ENCODE measurements at places on chromosomes 11 and 22.

GRCh38 chr11:74780248-74781005 lies 31.8 kb downstream of the RNF169 start:
- no peak for DNase-seq

DNA sequence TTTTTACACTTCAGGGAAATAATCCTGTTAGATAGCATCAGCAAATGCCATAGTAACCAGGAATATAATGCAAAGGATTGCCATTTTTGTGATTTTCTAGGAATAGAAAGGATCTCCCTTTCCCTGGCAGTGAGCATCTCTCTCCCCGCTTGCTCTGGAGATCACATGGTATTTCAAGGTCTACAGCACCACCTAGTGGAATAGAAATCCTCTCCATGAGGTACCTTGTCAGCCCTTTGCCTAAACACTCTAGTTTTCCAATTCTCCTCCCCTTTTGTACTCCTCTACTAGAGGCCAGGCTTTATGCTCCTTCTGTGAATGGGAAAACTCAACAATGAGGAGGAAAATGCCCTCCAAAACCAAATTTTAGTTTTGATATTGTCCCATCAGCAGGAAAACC lies 78.4 kb downstream of the XRRA1 start:
- no peak for DNase-seq

GRCh38 chr22:44892243-44892642 lies 117.6 kb downstream of the PHF21B start:
- DNase-seq = no peak

GRCh38 chr11:82902880-82903279 lies 1.3 kb downstream of the DDIAS start:
- no peak for DNase-seq

DNA sequence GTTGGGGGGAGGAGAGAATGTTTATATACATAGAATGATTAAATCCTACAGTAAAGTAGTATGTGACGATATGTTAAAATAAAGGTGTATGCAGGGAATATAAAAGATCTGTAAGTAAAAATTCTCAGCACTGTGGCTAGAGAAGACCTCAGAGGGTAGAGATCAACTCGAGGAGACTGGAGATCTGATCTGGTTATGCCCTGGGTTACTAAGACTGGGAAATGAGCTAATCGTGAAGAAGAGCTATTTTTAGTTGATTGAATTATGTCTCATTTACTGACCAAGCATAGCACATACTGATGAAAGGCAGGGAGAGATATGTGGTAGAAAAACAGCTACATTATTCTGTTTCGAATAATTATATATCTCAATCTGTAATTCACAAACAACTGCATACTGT lies 42.8 kb upstream of the ALKBH3 start:
- no peak for DNase-seq

DNA sequence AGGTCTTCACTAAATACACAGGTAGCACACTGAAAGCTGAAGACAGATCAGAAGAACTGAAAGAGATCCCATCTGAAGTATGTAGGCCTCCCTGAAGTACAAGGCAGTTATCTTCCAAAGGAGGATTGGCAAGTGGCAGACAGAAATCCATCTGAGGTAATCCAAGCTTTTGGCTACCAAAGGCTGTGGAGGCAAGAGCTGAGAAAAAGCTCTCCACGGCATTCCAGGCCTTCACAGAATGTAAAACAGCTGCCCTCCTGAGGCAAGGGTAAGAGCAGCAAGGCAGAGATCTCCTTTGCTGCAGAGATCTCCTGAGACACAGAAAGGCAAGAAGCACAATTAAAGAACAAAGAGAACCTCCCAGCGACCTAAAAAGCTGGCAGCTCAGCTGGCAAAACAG lies 19.1 kb downstream of the PIK3C2A start:
- DNase-seq = no peak

- no peak for DNase-seq
Measured at GRCh38 chr11:115580416-115580815, 76.2 kb upstream of the CADM1 start.

GRCh38 chr11:124085997-124086846 lies 29.0 kb upstream of the VWA5A start:
- no peak for DNase-seq

GRCh38 chr11:111045874-111046273 lies 199.7 kb upstream of the POU2AF2 start:
- no peak for DNase-seq

DNA sequence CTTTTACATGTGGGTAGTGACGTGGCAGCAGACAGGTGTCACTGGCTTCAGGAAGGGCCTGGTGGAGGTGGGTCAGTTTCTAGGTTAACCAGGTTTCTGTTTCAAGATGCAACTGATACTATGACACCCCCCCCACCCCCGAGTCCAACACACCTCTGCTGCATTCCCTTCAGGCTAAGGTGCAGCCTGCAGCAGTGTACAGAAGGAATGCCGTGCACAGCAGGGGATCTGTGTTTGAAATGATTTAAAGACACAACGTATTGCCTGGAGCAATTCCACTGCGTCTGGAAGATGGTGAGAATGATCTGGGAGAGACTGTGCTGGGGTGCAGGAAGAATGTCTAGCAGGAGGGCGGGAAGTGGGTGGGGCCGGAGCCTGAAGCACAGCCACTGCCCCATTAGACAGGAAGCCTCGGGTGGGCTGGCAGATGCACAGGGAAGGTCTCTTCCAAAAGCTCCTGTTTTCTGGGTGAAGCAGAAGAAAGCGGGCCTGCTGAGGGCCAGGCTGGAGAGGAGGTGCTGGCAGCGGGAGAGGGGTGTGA lies 11.9 kb upstream of the TESMIN start:
- no peak for DNase-seq

DNA sequence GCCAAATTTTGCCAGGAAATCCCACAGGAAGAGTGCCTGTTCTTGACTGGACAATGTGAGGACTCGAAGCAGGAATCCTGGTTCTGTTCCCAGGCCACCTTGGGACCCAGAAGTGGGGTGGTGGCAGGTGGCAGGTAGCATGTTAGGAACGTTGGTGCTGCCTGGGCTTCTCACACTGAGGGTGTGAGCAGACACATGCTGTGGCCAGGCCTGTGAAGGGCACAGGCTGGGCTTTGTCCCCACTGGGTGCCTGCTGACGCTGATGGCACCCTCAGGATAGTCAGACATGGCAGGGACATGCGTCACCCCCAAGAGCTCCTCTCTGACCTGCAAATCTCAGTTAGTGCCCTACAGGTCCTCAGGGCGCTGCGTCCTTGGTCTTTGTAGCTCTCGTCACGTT lies 21.1 kb upstream of the NECTIN1 start:
- DNase-seq = no peak

GRCh38 chr11:123181075-123181474 lies 14.0 kb downstream of the CLMP start:
- DNase-seq = no peak

DNA sequence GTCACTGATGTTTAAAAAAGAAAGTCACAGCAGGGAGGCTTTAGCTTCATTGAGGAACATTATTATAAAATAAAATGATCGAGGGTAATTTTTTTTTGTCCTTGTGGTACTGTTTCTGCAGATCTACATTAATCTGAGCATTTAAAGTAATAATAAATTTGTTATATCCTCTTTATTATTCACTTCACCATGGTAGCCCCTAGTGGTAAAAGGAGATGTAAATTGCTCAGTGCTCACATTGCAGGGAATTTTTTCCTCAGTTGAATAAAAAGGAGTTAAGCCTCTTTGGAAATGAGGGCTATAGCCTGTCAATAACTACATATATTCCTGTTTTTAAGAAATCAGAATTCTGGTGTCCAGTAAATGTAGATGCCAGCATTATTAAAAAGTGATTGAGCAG lies 99.7 kb upstream of the VPREB1 start:
- no peak for DNase-seq

DNA sequence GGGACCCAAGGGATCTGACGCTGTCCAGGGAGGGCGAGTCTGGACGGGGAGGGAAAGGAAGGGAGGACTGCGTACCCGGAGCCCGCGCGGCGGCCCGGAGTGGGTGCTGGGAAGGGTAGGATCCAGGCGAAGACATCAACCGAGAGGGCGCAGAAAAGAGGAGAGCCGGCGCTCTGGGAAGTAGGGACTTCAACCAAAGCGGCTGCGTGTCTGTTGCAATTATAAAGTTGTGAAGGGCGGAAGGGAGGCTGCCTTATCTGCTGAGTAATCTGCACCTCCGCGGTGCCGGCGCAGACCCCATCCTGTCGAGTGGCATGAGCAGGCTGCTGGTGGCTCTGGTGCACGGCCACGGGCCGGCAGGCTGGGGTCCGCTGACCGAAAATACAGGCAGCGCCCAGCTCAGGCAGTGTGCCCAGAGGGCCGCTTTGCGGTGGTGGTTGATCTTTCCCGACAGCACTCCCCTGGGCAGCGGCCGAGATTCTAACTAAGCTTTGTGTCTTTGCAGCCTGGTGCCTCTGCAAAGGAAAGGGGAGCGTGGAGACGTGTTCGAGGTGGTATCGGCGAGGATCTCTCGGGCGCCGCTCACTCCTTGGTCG lies 978 bp downstream of the C11orf87 start:
- DNase-seq = no peak

DNA sequence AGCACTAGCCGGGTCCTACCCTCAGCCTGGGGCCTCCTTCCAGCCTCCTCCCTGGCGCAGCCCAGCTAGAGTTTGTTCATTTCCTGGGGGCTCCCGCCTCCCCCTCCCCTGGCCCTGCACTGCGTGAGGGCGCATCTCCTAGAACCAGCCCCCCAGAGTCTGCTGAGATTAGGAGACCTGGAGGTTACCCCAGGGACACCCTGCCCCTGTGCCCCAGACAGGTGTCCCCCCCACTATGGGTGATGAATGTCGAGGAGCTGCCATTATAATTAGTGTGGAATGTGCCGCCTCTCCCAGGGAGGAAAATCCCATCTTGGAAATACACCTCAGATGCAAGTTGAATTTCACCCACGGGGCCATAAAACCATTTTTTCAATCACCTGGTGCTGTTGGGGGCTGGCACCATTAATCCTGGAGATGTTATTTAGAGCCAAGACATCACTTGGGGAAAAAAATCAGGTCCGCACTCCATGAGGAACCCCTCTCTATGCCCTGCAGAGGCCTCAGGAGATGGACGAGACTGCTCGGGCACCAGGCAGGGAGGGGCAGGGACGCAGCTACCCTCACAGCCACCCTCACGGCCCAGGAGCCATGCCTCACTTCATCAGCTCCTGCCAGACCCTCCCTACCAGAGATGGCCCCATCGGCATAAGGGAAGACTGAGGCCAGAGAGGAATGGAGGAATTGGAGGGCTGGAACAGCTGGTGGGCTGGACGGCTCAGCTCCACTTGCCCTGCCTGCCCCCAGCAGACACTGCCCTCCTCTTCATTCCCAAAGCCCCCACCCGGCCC lies 197.5 kb downstream of the IGLL1 start:
- no peak for DNase-seq

DNA sequence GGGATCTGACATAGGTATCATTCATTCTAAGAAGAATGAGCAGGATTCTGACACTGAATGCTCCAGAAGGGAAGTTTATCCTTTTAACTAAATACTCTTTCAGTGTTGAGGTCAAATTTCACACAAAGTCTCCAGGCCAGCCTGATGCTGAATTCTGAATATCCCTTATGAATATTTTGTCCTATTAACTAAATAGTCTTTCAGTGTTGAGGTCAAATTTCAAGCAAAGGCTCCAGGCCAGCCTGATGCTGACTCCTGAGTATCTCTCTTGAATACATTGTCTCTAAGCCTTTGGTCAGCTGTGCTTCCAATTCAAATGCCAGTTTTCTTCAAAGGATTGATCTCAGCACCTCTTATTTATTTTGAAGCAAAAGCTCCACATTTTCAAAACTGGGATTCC lies 676.8 kb downstream of the NTM start:
- DNase-seq = no peak

GRCh38 chr11:9142732-9143131 lies 51.3 kb upstream of the SCUBE2 start:
- no peak for DNase-seq

DNA sequence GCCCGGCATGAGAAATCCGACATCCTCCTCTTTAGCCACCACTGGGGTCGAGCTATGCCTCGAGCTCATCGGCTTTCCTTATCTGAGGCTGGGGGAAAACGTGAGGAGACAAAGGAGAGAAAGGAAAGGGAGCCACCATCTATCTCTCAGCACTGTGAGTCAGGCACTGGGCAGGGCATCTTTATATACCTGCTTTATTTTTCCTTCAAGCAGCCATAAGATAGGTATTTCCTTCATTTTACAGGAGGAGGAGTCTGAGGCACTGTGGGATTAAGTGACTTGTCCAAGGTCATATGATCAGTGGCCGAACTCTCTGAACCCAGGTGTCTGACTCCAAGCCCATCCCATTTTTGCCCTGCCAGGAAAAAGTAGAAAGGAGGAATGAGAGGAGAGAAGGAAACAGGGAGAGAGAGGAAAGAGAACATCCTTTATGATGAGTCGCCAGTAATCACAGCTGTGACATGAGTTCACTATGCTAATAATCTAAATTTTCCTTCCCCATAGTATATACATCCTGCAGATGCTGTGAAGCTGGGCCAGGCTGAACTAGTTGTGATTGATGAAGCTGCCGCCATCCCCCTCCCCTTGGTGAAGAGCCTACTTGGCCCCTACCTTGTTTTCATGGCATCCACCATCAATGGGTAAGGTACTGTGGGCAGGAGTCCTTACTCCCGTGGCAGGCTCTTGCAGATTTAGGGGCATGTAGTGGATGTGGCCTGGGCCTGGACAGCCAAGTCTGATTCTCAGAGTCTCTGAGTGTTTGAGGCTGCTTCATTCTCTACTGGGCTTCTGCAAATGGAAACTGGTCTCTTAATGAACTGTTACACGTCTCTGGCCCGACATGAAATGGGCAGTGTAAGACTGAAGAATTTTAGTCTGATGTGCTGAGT lies 21.8 kb downstream of the NAT10 start:
- DNase-seq = no peak

DNA sequence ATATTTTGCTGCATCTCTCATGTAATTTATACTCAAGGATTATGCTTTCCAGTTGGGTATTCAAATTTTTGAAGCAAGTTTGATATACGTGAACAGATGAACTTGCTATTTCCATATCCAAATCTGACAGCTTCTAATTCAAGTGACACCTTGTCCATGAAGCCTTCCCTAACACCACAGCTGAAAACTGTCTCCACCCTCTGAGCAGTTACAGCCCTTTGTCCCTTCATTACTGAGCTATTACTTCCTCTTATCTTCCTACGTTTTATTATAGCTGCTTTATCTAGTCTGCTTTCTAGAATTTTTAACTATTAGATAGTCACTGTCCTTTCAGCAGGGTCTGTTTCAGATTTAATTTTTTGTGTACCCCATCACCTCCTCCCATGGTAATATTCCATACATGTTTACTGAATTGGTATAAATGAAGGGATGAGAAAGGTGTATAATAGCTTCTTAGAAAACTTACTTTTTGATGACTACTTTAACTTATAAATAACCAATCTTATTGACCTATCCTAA lies 13.3 kb upstream of the PRSS23 start:
- DNase-seq = no peak

- no peak for DNase-seq
Measured at GRCh38 chr11:128398517-128399250, 188.7 kb downstream of the ETS1 start.

GRCh38 chr11:123188508-123189165 lies 6.4 kb downstream of the CLMP start:
- no peak for DNase-seq

GRCh38 chr11:66868726-66869566 lies 12.1 kb downstream of the LRFN4 start:
- DNase-seq = peak; percentile 92
